ENCODE measurements at places on chromosomes 13 and 19.

GRCh38 chr13:67318398-67318797 lies 88.3 kb upstream of the PCDH9 start:
- DNase-seq: no peak

DNA sequence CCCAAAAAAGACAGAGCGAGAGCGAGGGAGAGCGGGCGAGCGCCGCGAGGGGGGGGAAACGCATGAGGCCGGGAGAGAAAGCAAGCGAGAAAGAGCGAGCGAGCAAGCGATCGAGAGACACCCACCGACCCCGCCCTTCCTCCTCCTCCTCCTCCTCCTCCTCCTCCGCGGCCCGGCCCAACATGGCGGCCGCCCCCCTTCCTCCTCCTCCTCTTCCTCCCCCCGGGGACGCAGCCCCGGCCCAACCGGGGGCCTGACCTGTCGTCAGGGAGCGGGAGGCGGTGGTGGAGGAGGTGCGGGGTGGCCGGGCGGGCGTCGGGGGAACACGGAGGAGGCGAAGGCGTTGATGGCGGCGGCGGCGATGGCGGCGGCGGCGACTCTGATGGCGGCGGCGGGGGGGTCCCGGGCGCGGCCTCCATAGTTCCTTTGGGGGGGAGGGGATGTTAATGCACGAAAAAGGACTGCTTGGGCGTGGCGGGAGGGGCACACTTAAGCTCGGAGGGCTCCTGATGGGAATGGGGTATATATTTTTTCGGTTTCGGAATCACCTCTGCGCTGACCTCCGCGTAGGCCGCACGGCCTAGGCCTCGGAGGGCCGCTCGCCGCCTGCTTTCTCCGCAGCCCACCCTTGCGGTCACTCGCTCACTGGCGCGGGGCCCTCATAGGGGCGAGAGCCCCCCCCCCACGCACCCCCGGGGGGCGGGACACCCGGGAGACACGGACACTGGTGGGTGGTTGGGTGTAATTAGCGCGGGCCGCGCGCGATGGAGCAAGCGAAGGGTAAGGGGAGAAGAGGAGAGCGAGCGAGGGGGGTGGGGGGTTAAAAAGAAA lies 1.2 kb downstream of the ZC3H4 start:
- peak; percentile 67 for DNase-seq

DNA sequence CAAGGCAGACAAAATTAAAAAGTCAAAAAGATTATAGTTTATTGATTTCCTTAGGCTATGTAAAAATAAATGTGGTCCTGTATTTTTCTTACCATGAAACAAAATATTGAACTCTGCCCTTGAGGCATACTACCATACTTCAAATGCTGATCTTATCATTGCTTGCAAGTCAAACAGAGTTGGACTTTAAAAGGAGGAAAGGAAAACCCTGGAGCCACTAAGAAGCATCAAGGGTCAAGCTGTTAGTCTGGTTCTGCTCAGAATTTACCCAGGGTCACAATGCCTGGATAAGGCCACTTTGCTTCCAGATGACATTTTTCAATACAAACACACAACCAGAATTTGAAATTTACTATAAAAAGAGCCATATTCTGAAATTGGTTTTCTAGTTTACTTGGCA lies 2.2 kb upstream of the FREM2 start:
- DNase-seq: no peak

- no peak for DNase-seq
Measured at GRCh38 chr13:92158346-92158745, 759.9 kb downstream of the GPC5 start.

DNA sequence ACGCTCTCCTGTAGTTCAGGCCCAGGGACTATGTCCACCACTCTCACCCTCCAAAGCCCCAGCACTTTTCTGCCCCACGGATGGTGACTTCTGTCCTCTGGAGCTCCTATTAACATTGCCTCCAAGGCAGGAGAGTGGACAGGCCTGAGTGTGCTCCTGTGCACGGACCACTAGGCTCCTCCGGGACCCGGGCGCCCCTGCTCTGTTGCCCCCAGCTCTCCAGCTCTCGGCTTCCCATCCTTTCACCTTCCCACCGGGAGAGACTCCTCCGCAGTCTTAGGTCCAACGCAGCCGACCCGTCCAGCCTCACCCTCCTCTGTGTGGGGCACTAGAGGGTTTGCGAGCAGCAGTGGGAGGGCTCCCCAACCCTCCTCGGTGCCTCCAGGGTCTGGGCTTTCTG lies 30.4 kb downstream of the CAPN12 start:
- no peak for DNase-seq

- DNase-seq: no peak
Measured at GRCh38 chr19:12450844-12451243, 10.0 kb upstream of the ZNF443 start.
